Activated T-cell treated with anti-CD3 and anti-CD28 coated beads, Interleukin-2, amount 50 U/mL, for 72 hours (primary cell): ENCODE measurements at places on chromosomes 12 and 14. TPM values are rescaled to one million over a fixed set of nuclear protein-coding genes. Genes with fewer than 3 reads are reported as not detected.

GRCh38 chr14:57122129-57122528 is 146.6 kb downstream of the EXOC5 start:
- no peak for DNase-seq

- no peak for DNase-seq
These were observed 156.8 kb upstream of the PDE3A start for GRCh38 chr12:20211541-20211940.

GRCh38 chr12:42448841-42449240 is 122.9 kb downstream of the PPHLN1 start:
- no peak for DNase-seq

DNA sequence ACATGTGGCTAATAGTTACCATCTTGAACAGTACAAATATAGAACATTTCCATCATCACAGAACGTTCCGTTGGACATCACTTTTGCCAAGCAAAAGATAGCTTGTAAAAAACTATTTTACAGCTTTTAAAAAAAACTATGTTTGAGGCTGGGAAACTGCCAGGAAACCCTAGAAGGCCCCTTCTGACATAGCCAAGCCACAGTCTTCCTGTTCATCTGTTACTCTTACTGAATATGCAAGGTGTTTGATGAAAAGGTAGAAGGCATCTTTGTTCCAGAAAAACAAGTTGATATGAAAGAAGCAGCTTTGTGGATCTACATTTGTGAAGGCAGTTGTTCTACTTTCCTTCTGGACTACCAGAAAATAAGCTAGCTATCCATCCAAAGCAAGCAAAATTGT is 23.6 kb upstream of the WNK1 start:
- DNase-seq, result no peak

DNA sequence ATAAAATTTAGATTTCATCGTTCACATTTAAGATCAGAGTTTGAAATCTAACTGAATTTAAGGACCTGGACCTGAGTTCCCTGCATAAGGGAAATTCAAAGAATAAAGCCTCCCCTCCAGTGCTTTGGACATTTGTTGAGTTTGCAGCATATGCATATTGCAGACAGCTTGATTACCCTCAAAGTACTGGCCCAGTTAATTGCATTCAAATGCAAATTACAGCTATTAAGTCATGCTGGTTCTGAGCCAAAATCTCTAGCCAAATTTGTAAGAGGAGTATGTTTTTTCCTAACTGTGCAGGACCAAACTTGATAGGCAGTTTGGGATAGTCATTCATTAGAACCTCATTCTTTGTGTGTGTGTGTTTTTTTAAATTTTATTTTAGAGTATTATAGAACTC is 9.1 kb upstream of the KIF21A start:
- DNase-seq, result no peak

GRCh38 chr14:61764342-61765122 is 2.3 kb downstream of the SNAPC1 start:
- no peak for DNase-seq

GRCh38 chr12:97275256-97275655 is 187.3 kb upstream of the RMST start:
- no peak for DNase-seq

GRCh38 chr12:45743247-45743646 is 13.7 kb downstream of the ARID2 start:
- no peak for DNase-seq

DNA sequence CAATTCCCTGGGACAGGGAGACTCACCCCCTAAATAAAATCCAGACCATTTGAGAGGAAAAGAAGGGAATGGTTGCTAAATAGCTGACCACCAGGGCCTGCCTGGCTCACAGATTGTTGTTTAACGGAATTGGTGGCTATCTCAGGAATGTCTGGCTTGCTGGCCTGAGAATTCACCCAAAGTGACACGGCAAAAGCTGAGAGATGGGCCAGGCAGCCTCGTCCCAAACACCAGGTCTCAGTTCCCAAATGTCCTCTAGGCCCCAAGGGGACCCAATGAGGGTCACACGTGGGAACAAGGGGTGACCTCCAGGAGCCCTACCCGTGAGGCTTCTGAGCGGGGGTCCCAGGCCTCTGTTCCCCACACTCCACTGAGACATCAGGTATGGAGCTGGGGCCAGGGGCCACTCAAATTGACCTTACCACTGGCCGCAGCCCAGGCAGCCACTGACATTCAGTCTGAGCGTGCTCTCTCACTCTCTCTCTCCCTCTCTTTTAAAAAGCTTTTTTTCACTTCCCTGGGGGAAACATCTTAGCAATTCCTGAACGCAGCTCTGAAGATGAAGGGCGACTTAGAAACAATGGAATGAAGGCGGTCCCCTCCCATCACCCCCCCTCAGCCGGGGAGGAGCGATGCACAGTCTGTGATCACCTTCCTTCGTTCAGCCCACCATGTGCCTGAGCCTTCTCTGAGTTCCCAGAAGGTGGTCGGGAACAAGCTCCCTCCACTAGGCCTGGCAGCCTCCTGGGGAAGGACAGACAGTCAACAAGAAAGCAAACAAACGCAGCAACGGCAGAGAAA is 131.2 kb downstream of the SCARB1 start:
- no peak for DNase-seq

DNA sequence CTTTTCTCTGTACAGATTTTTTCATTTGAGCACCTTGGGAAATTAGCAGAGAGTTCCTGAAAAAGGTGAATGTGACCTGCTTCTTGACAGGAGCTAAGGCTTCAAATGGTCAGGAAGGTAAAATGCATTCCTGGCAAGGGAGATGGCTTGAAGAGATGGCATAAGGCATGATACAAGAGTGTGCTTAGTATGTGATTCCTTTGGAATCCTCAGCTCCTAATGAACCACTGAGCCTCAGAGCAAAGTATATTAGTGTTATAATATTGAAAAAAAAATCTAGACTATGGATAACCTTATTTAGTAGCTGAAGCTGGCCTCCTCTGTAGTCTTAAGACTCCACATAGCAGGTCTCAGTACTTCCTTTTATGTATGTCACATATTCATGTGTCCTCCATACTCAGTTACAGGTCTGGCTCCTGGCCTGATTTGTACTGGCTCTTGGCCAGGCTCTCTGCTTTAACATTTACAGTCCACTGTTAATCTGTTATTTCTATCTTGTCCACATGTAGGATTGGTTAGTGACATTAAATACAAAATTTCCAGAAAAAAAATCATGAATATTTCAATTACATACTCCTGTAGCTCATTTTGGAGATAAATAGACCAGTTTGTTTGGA is 17.9 kb downstream of the TOGARAM1 start:
- no peak for DNase-seq

- no peak for DNase-seq
These were observed 28.4 kb downstream of the DIP2B start for GRCh38 chr12:50533203-50533584.

- no peak for DNase-seq
These were observed 28.8 kb downstream of the CCNK start for GRCh38 chr14:99509871-99510555.

GRCh38 chr12:67441736-67442346 is 172.7 kb downstream of the CAND1 start:
- peak; percentile 78 for DNase-seq

GRCh38 chr14:101926085-101926484 is 38.3 kb upstream of the DYNC1H1 start:
- no peak for DNase-seq

GRCh38 chr14:61470961-61471293 is 149.5 kb downstream of the PRKCH start:
- DNase-seq, result no peak

- DNase-seq, result peak; percentile 66
These were observed 3.4 kb upstream of the DHH start for GRCh38 chr12:49098035-49098451.

DNA sequence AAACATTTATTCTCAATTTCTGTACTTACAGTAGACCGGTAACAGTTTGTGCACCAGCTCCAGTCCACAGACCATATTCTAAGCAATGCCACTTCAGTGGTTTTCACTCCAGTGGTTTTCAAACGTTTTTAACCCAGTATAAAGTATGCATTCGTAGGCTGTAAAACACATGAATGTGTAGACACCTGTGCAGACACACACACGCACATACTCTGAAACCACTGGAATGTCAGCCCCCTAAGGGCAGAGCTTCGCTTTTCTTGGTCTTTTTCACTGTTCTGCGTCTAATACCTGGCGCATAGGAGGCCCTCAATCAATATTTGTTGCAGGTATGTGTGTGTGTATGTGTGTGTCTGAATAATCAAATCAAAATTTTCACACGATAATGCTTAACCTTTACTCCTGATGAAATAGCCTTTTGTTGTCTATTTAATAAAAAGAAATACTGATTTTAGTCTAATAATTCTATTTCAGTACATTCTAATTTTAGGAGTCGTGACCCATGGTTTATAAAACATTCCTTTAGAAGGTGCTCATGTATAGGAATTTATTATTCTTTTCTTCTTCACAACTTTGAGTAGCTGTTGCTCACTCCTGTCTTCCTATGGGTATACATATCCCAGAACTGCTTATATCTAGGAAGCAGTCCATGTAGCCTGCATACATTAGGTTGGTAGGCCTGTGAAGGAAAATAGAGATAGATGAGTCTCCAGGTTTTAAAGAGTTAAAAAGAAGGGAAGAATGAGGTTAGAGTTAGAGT is 73.6 kb upstream of the REP15 start:
- no peak for DNase-seq

- DNase-seq, result no peak
These were observed 157.5 kb downstream of the TGFB3 start for GRCh38 chr14:75824318-75824717.

- no peak for DNase-seq
These were observed 5.3 kb upstream of the TESPA1 start for GRCh38 chr12:54989829-54990228.

The AQP2 gene
- not detected for total RNA-seq

The CLEC1B gene
- total RNA-seq, result not detected

The AKAP3 gene
- total RNA-seq, result 5.4 TPM

The AQP5 gene
- total RNA-seq, result not detected

The OR4E2 gene
- not detected for total RNA-seq
